ENCODE measurements at places on chromosomes 4 and X.

GRCh38 chr4:8697826-8698225, 105.3 kb downstream of the CPZ start:
- no peak for DNase-seq

DNA sequence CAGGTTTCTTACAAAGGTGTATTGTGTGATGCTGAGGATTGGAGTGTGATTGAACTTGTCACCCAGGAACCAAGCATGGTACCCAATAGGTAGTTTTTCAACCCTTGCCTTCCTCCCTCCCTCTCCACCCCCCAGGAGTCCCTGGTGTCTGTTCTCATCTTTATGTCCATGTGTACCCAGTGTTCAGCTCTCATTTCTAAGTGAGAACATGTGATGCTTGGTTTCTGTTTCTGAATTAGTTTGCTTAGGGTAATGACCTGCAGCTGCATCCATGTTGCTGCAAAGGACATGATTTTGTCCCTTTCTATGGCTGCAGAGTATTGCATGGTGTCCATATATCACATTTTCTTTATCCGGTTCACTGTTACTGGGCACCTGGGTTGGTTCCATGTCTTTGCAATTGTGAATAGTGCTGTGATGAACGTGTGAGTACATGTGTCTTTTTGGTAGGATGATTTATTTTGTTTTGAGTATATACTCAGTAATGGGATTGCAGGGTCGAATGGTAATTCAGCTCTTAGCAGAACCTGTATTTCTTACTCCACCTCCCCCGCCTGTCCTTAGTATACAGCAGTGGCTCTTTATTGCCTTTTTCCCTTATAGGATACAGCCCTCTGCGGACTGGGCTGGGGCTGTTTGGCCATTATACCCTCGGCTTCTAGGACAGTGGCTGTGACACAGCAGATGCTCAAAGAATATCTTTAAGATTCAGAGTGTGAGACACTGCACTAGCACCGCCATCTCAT, 145.4 kb downstream of the PTTG2 start:
- DNase-seq, result no peak

DNA sequence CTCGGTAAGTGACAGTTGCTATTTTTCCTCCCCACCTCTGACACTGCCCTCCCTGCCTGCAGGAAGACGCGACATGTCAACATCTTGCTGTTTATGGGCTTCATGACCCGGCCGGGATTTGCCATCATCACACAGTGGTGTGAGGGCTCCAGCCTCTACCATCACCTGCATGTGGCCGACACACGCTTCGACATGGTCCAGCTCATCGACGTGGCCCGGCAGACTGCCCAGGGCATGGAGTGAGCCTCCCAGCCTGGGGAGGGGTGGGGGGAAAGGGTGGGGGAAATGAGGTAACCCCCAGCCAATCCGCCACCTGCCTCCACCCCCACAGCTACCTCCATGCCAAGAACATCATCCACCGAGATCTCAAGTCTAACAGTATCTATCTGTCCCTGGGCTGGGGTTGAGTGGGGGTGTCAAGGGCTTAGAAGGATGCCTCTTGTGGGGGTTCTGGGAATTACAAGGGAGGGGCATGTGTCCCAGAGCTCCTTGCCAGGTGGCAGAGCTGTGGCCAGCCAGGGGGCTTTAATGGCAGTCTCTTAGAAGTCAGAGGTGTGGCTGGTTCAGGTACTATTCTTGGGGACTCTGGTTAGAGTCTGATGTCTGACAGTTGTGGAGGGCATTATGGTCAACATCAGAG, 7.8 kb downstream of the ARAF start:
- no peak for DNase-seq

DNA sequence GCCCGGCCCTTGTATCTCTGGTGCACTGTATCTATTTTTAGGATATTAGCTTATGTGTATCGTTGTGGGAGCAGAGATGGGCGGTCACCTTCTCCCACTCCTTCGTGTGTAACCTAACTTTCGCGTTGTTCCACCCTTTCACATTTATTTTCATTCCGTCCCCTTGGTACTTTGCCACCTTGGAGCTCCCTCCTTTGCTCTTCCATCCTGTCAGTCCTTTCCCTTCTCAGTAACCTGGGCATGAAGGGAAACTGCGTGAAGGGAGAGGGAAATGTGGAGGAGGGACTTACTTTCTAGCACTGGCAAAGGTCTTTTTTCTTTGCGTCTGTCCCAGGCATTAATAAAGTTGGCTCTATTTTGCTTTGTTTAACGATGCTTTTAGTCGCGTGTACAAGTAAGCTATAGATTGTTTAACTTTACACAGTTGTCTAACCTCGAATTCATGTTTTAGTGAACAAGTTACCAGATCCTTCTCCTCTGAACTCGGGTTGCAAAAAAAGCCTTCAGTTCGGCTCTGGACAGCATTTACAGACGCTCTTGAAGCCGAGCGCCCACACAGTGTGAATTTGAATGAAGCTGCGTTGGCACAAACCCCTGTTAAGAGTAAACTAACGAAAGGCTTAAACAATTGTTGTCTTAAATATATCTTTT, 3.9 kb downstream of the PCDH10 start:
- no peak for DNase-seq

DNA sequence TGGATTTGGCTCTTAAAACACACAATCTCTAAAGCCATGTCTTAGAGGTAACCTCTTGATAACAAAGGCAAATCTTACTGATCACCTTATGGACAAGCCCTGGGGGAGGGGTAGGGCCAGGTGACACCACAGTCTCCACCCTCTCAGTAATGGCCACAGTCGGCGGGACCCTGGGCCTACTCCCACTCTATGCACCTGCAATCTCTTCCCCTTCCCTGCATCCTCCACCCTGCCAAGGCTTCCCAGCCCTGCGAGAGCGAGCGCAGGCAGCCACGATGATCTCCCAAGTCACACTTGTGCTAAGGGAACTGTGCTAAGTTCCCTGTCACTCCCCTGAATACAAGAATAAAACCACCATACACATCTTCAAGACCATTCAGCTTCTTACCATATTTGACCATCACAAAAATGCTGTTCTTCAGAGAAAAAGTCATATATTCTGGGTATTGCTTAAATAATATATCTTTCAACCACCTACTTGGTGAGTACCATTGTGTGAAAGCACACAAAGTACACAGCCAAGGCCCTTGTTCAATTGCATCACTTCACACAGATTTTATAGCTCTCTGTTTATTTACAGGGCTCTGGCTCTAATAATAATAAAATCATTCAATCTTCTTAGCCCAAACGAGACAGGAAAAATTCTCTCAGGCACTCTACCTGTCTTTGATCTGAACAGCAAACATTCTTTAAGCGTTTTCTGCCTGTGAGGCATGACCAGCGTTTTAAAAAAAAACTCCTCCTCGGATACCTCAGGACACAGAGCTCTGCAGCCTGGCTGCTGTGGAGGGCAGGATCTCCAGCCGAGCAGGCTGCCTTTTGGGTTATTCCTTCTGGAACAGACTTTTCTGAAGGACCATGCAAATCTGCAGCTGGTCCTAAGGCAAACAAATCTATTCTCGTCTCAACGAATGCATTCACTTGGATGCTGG, 115.7 kb upstream of the MAP3K15 start:
- no peak for DNase-seq

DNA sequence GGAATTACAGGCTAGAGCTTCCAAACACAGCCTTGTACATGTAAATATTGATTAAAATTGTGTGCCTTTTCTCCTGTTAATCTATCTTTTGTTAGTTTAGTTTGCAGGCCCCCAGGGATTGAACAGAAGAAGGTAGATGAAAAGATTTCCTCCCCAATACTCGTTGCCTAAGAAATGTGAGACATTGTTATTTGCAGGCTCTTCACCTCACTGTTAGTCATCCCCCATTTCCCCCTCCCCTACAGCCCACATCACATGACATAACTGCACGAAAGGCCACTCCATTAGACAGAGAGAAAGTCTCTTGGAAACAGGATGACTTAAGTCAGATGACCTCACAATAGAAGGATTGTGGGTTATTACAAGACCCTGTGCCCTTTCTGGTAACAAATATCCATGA, 13.3 kb upstream of the MID1 start:
- DNase-seq, result no peak

GRCh38 chr4:108620933-108621905, 843 bp downstream of the RPL34 start:
- DNase-seq, result no peak
